ENCODE measurements at places on chromosomes 1 and 21.

DNA sequence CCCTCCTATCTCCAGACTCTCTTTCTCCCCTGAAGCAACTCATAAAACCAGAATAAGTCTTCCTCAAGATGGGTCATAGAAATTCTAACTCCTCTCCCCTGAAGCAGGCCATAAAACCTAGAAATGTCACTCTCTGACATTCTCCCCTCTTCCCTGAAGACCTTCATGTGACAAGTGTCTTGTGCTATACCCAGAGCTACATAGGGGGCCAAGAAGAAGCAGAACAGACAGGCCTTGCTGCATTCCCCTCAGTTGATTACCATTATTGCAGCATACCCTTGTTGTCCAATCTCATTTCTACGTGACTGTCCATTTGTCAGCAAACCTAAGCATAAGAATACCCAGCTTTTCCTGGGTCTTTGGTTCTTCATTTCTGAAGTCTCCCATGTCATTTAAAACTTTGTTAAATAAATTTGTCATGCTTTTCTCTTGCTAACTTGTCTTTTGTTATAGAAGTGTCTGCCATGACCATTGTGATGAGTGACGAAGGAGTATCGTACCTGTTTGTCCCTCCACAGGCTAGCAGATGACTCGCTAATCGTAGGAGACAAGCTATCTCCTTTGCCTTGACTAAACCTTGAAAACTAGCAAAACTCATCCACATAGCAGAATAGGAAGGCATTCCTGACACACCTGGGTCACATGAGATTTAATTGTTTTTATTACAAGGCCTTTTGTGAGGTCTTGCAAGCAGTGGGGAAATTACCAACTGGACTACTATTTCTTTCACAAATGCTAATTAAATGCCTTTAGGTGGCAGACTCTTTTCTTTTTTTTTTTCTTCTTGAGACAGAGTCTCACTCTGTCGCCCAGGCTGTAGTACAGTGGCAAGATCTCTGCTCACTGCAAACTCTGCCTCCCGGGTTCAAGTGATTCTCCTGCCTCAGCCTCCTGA, 39.4 kb upstream of the ZNF326 start:
- no peak for DNase-seq

DNA sequence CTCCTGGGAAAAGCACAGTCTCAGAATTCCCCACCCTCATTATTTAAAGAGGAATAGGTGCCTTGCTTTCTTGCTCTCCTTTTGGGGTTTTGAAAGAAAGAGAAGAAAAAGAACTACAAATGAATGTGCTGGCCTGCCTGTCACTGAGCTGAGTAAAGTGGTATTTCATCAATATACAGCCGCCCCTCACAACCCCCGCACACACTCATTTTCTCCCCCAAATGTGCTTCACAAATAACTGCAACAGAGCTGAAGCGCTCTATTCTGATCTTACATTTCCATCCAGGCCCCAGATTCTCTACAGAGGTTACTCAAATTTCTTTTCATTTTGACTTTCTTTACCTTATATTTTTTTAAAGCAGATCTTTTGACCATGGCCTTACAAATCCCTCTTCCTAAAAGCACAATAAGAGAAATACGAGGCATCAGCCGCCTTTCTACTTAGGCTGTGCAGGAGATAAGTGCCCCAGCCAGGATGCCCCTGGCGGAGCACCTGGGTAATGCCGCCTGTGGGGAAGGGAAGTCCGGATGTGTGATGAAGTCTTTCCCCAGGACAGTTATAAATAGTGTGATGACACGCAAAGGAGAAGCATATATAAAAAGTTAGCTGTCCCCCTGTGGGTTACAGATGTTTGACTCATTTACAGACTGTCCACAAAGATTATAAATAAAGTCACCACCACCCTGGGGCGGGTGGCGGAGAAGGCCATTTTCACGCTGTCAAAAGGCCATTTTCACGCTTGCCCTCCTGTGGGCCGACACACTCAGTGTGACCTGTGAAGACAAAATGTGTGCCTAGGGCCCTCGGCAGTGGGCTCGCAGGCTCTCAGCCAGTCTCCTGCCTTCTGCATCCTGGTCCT, 6.5 kb downstream of the KCNN3 start:
- peak; percentile 86 for DNase-seq

- DNase-seq: no peak
Measured at GRCh38 chr1:101105877-101106276, 80.3 kb upstream of the DPH5 start.

GRCh38 chr1:161869291-161869690, 103.2 kb downstream of the ATF6 start:
- DNase-seq: no peak

- DNase-seq: no peak
Measured at GRCh38 chr1:53051676-53052075, 10.3 kb upstream of the PODN start.

- DNase-seq: no peak
Measured at GRCh38 chr1:99673315-99673714, 27.4 kb downstream of the PALMD start.

DNA sequence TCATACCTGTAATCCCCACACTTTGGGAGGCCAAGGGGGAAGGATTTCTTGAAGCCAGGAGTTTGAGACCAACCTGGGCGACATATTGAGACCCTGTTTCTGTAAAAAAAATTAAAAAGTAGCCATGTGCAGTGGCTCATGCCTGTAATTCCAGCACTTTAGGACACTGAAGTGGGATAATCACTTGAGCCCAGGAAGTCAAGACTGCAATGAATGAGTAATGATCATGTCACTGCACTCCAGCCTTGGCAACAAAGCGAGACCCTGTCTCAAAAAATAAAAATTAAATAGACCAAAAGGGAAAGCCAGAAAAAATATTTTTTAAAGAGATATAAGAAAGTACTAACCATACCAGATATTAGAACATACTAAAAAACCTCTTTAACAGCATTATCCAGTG, 44.7 kb upstream of the LYPLAL1 start:
- DNase-seq: no peak

DNA sequence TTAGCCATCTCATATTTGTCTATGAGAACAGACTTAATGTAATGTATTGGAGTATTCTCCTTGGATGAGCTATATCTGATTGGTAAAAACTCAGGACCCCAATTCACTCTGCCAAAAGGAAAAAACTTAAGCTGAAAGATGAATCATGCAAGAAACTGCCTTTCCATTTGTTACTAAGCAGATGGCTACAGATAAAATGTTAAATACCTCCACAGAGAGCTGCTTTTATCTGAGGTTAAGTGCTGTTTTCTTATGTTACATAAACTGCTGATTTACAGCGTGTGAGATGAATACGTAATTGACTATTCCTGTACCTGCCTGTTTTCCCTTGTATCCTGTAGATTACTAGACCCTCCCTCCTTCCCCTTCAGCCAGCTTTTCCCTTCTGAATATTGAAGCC, 49.3 kb downstream of the CLCA4 start:
- DNase-seq: no peak

- no peak for DNase-seq
Measured at GRCh38 chr1:227896710-227897655, 50.7 kb downstream of the WNT9A start.

DNA sequence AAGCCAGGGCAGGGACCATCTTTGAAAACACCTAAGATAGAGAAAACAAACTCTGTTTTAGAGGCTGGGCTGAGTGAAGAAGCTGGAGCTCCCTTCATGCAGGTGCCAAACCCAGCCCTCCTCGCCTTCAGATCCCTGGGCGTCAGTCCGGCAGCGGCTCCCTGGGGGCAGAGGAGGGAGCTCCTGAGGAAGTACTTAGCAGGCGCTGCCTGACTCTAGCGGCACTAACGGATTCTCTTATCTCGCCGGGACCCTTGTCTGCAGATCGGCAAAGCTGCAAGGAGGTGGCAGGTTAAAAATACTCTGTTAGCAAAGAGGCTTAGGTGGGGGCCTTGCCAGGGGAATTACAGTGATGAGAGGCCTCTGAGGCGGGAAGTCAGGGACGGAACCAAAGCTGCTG, 79.6 kb downstream of the PLXNA2 start:
- no peak for DNase-seq

All from GM06990 (cell line).